ENCODE measurements at places on chromosomes 5 and 9.

GRCh38 chr5:171291371-171291770 lies 17.7 kb upstream of the TLX3 start:
- no peak for DNase-seq

- DNase-seq = no peak
Observed at GRCh38 chr9:23829580-23830475, 3.8 kb upstream of the ELAVL2 start.

- DNase-seq = no peak
Observed at GRCh38 chr9:133103183-133103986, 17.7 kb downstream of the RALGDS start.

DNA sequence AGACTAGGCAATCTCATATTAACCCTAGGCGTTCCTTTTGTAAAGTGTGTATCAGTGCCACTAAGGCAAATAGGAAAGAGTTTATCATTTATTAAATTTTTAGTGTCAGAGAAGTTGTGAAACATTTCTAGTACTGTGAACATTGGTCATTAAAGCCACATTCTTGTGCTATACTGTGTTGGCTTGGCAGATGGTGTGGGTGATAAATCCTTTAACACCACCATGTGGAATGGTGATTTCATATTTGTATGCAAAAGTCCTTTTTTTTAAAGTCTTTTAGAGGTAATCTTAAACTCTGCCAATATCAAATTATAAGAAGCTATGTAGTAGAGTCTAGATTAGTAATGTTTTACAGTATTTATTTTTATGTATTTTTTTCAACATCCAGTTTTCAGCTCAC lies 18.1 kb downstream of the SLC12A2 start:
- no peak for DNase-seq

All from stimulated activated CD8-positive, alpha-beta memory T cell treated with anti-CD3 and anti-CD28 coated beads, Interleukin-4, amount 100 ng/mL, for 1 hour (primary cell).